COR-L47 (cell line): ENCODE measurements at places on chromosomes 13 and 19.
A peak's percentile ranks its signal among the peaks of the same experiment; 100 is the strongest.

DNA sequence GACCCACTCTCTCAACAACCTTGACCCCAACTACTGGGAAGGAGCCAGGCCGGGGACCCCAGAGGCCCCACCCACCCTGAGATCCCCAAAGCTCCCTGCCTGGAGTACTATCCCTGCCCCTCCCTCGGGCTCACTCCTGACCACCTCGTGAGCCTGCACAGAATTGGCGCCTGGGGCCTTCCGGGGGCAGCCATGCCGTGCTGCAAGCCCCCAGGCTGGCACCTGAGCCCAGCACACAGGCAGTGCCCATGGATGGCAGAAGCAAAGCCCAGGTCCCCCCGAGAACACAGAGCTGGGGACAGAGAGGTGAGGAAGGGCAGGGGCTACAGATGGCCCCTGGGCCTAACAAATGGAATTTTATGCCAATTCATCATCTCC is 13.9 kb downstream of the LSM4 start:
- DNase-seq = no peak

- DNase-seq = peak; percentile 94
These were observed at the start of gene PCCA for GRCh38 chr13:100088644-100089464. PCCA (plus strand) TSS chr13:100089093; CDS start chr13:100089121, 28 bp downstream.

GRCh38 chr19:38274739-38275138 is 10.4 kb downstream of the SPINT2 start:
- no peak for DNase-seq

DNA sequence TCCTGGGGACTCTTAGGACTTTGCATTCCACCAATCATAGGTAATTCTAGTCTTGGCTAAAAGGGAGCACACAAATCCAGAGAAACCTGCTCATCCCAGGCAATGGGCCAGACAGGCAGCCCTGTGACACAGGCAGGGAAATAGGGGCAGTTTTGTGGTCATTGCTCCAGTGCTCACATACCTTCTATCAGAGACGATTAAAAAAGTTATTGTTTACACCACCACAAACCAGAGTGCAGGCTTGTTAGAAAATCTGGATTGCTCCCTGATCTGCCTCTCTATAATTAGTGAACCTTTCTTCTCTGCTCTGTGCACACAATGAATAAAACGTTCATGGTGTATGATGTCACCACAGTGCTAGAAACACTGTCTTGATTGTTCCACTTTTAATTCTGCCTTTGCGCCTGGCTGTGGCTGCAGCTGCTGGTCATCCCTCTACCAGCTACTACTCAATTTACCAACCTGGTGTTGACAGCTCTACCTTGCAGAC is 121.6 kb upstream of the SPATA13 start:
- peak; percentile 54 for DNase-seq

DNA sequence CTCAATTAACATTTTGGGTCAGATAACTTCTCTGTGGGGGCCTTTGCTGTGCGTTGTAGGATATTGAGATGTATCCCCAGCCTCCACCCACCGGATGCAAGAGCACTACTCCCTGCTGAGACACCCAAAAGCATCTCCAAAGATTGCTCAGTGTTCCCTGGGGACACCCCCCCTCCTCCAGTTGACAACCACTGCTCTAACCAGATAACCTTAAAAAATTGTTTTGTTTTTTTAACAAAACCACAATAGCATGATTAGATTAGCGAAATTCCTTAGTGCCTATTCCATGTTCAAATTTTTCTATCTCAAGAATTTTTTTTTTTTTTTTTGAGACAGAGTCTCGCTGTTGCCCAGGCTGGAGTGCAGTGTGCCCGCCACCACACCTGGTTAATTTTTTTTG is 2.6 kb upstream of the EPN1 start:
- no peak for DNase-seq

GRCh38 chr13:113369189-113369588 is 5.3 kb upstream of the GRTP1 start:
- no peak for DNase-seq

GRCh38 chr13:73303851-73304250 is 245.0 kb downstream of the KLF5 start:
- no peak for DNase-seq

- DNase-seq = peak; percentile 95
These were observed 2.3 kb upstream of the TMEM91 start for GRCh38 chr19:41373993-41374392.

DNA sequence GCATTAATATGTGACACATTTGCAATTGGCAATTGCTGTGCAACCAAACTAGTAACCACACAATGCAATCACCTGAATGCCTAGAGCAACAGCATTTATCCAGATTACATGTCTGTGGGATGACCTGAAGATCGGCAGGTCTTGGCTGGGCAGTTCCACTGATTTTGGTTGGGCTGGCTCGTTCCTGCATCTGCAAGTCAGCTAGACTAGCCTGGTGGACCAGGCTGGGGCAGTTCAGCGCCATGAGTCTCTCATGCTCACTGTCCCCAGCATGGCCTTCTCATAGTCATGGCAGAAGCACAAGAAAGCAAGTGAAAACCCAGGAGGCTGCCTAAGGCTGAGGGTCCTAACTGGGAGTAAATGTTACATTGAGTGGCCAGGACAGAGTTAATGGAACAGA is 229.1 kb upstream of the TSHZ3 start:
- DNase-seq = no peak

- no peak for DNase-seq
These were observed 8.7 kb downstream of the BRD4 start for GRCh38 chr19:15323496-15324235.

DNA sequence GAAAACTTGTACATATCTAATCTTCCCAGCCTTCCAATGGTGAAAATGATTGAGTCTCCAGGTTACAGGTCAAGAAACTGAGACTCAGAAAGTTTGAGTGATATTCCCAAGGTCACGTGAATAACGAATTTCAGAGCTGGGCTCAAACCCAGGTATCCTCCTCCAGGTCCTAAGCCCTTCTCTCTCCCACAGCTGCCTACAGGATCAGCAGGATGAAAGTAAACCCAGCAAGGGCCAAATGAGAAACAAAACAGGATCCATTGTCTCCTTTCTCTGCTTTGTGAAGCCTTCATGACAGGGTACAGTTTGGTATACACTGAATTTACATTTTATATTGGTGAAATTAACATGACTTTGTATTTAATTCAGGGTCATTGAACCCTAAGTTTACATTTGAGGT is 208.1 kb downstream of the RBM26 start:
- DNase-seq = no peak

- no peak for DNase-seq
These were observed 222.8 kb downstream of the LIG4 start for GRCh38 chr13:107992542-107992941.

GRCh38 chr13:106099765-106100164 is 435.7 kb downstream of the EFNB2 start:
- no peak for DNase-seq

DNA sequence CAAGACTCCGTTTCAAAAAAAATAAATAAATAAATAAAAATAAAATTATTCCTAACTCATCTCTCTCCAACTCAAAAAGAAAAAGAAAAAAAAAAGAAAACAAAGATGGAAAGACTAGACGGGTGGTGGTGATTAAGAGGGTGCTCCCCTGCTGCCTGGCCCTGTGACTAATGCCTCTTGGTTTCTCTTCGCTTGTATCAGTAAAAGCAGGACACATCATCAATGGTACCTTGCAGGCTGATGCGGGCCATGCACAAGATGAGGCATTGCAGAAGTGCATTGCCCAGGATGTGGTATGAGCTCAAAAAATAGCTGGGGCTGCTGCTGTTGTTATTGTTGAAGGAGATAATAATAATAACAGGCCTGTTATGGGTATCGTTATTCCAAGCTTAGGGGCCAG is 14.6 kb downstream of the ACER1 start:
- no peak for DNase-seq

GRCh38 chr13:34863360-34864135 is 78.5 kb upstream of the NBEA start:
- no peak for DNase-seq

GRCh38 chr19:56838024-56838908 is 2.3 kb downstream of the PEG3 start:
- no peak for DNase-seq

DNA sequence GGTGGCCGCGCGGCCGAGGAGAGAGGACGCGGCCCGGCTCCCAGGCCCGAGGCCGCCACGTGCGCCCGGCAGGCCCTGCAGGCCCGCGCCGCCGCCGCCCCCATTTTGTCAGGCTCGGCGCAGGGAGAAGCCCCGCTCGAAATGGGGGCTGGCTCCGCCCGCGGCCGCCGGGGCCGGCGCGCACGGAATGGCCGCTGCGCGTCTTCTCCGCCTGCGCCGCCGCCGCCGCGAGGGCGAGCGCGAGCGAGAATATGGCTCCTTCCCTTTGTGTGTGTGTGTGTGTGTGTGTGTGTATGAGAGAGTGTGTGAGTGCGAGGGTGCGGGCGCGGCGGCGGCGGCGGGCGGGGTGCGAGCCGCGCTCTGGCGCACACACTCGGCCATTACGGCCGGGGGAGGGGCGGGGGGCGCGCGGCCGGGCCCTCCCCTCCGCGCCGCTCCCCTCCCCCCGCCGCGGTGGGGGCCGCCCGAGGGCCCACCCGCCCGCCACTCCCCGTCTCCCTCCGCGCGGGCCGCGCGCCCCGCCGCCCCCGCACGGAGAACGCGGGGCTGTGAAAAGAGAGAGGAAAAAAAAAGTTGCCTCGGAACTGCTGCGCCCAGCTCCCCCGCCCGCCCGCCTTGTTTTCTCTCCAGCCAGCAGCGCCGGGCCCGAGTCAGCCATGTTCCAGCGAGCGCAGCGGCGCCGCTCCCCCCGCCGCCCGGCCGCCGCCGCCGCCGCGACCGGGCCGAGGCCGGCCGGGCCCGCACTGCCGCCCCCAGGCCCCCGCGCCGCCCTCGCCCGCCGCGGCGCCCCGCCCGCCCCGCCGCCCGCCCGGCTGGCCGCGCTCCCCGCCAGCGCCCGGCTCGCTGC is 1.0 kb downstream of the HMGB1 start:
- DNase-seq = peak; percentile 77
